AG08395 (cell line): ENCODE measurements at places on chromosomes 12 and 14.

- DNase-seq: no peak
Measured at GRCh38 chr12:22800332-22800731, 175.4 kb downstream of the ETNK1 start.

- no peak for DNase-seq
Measured at GRCh38 chr14:60946773-60947172, 34.1 kb downstream of the TRMT5 start.

DNA sequence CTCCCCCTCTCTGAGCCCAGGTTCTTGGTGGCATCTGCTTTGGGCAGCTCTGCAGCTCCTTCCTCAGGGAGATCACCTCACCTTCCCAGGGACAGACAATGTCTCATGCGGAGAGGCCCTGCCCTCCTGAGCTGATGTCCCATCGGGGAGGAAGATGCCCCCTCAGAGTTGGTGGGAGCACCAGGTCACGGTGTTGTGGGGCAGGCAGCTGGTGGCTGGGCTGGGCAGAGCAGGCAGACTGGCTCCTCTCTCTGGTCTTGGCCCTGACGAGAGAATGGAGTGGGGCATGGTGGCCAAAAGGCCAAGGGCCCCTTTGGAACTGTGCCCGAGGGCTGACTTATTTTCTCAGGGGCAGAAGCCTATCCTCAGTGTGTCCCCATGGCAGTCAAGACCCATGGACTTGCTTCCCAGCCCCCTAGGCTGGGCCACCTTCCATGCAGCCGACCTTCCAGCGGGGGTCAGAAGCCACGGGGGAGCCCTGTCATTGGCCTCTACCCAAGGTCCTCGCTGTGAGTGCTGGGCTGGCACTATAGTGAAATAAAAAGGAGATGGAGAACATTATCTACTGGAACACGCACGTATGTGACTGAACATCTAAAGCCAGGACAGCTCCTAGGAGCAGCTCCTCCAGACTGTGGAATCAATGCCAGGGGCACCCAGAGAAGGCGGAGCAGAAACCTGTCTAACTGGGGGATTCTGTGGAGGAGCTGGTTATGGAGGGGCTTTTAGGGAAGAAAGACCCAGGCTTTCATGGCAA, 21.9 kb downstream of the PPP2R5C start:
- DNase-seq: no peak

DNA sequence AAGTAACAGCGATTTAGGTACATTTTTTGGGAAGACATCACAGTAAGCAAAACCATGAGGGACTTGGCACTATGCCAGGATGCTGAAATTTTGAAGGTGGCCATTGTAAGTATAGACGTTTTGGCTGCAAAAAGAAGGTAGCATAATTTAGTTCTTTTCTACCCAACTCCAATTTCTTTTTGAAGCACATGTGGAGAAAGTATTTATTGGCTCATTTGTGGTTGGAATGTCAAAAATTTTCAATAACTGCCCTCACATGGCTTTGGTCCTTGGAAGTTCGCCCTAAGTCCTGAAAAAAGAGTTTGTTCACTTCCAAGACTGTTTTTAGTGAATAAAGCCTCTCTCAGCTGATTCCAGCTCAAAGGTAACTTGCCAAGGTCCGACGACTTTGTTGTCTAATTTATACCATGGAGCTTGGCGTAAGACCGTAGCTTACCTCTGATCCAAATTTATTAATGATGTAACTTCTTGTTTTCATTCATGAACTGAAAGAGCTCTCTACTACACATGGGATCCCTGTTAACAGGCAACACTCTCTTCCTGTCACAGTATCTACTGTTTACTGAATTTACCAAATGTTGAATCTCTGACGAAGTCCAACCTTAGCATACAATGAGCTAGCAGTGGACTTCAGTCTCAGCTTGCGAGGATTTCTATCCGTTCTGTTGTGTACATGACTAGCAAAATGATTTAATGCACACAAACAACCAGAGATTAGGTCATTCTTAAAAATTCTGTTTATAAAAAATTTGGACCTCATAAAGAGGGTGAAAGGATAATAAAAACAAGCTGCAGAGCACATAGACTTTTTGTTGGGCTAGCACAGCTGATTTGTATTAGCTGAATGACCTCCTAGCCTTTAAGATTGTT, 49.0 kb downstream of the MSRB3 start:
- DNase-seq: peak; percentile 53

DNA sequence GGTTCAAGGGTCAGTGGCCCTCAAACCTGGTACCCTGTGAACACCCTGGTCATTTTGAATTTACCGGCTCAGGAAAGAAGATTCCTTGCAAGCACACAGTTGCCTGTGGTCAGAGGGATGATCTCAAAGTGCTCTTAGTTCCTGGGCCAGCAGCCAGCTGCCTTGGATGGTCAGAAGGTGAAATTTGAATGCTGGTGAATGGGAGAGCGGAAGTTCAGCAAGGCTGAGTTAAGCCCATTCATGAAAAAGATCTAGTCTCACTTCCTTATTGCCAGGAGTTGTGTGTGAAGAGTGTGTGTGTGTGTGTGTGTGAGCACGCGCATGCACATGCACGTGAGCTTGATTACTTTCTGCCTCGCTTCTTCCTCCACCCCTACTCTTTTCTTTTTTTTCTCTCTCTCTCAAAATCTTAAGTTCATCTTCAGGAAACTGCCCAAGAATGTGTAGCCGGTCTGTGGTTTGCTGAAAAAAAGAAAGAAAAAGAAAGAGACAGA, 155.5 kb upstream of the CCND2 start:
- no peak for DNase-seq

- peak; percentile 37 for DNase-seq
Measured at GRCh38 chr14:65709576-65709975, 297.0 kb downstream of the FUT8 start.

DNA sequence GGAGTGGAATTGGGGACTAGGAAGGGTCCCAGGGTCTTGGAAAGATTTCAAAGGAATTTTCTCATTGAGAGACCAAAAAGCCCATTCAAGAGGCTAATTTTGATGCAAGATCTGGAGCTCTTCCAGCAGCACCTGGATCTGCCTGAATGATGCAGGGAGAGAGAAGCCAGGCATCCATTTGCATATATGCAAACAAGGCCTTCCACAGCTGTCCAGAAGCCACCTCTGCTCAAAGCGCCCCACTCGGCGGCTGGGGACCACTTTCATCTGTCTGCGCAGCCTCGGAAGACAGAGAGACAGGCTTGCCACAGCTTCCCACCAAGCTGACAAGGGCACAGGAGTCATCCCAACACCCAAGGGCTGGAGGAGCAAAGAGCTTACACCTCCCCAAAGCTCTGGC, 295.6 kb downstream of the DPF3 start:
- no peak for DNase-seq

GRCh38 chr12:113332688-113333417, 2.1 kb downstream of the SLC8B1 start:
- DNase-seq: no peak

DNA sequence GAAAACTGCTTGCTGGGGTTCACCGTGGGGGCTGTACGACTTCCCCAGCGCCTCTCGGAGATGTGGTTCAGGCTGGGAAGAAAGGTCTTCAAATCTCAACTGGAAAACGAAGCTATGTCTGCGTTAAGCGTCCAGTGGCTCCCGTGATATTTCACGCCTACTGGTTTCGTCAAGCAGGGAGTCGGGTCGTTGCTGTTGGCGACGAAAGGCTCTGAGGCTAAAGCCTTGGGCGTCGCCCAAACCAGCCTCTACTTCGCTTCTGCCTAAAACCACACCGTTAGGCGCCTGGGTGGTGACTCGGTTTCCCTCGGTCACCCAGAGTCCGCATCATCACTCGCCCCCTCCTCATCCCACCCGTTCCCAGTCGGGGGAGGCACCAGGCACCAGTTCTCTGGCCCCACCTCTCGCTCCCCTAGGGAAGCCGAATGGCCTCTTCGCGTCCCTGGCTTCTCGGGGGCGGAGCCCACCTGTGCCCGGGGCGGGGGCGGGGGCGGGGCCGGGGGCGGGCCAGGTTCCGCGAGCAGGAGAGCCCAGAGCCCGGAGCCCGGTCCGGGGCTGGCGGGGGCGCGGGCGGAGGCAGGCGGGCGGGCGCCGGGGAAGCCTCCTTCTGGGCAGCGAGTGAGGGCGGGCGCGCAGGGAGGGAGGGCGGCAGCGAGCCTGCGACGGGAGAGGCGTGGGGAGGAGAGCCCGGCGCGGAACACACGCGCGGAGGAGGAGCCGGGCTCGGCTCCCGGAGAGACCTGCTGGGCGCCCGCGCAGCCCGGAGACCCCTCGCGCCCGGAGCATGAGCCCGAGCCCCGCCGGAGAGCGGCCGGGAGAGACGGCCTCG, at the start of gene B4GALNT3:
Gene B4GALNT3, plus strand, starts transcription at position 510 of the 829 bp plus-strand sequence. CDS start 438 bp downstream, outside the sequence.
- DNase-seq: peak; percentile 40

DNA sequence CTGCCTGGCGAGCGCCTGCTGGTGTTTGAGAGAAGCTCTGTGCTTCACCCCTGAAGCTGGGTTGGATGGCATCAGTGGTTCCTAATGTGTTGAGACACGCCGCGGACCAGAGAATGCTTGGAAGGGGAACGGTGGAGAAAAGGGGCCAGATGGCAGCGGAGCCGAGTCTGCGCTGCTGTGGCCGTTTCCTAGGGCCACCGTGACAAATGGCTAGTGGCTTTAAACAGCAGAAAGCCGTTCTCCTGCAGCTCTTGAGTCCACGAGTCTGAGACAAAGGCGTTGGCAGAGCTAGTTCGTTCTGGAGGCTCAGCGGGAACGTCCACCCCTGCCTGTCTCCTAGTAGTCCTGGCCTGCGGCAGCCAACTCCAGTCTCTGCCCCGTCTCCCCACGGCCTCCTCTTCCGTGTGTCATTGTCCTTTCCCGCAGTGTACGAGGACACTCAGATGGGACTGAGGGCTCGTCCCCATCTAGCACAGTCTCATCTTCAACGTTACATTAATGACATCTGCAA, 103.6 kb downstream of the ADGRD1 start:
- DNase-seq: no peak

DNA sequence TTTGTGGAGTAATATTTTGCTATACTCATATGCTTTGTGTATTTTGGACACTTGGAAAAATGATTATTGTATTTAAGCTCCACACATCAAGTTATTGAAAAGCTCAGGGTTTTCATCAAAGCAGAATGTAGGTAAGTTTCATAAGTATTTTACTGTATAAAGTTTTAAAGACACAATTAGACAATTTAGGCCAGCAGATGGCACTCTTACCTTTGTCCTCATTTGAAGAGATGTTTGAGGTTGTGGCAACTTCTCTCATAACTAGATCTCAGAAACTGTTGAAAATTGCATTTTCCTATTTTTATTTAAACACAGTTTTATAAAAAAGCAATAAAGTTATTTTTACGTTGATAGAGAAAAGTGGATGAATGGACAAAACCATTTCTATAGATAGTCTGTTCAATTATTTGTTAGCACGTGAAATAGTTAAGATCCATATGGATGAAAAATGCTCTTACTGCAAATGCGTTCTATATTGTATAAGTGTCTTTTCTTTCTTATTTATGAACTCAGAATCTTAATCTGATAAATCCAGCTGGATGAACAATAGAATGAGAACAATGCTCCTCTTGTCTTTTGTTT, 300.0 kb downstream of the AEBP2 start:
- peak; percentile 54 for DNase-seq

- DNase-seq: no peak
Measured at GRCh38 chr14:94244182-94244581, 48.9 kb downstream of the SERPINA10 start.

- no peak for DNase-seq
Measured at GRCh38 chr12:57216014-57216911, at the start of gene NXPH4. TSS of gene NXPH4 (plus strand) at chr12:57216794. CDS start at chr12:57216970, 176 bp downstream.

- peak; percentile 93 for DNase-seq
Measured at GRCh38 chr14:50060871-50061663, 55.3 kb downstream of the VCPKMT start.

DNA sequence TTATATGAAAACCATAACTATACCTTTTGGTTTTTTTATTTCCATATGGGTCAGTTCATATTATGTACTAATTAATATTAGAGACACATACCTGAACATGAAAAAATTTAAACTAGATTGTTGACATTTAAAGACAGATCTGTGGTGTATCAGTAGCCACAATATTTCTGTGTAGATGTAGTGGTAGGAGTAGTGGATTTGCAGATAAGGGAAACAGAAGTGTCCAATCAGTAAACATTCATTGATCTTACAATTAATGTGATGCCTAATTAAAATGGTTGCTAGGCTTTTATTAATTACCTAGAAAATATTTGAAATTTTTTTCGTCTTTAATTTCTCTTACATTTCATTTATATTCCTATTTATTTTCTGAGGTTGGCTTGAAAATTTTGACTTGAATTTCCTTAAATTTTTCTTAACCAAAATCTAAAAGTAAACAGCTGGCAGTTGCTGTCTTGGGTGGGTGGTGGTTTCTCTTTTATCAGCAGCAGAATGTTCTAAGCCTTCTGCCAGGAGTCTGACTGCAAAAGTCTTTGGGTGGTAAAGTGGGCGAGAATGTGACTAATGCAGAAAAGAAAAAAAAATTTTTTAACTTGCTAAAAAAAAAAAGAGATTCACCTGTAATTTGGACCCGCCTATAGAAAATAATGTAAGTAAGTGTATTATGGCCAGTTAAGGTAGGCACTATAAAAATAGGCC, 2.4 kb downstream of the FGFR1OP2 start:
- DNase-seq: no peak

GRCh38 chr12:21642707-21643389, 14.8 kb downstream of the LDHB start:
- no peak for DNase-seq

DNA sequence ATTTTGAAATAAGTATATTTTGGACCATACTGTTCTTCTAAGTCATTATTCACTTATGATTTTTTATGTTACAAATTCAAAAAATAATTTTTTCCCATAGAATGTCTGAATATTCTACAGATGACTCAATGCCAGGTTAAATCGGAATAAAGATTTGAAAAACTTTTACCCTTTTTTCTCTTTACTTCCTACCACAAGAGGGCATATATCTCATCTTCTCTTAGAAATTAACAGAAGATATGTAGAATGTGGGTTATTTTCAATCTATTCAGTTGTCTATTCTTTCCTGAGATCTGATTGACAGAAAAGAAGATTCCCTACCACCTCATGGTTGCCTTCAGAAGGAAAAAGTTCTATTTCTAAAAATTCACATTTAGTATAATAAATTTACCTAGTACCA, 53.0 kb upstream of the KITLG start:
- no peak for DNase-seq

DNA sequence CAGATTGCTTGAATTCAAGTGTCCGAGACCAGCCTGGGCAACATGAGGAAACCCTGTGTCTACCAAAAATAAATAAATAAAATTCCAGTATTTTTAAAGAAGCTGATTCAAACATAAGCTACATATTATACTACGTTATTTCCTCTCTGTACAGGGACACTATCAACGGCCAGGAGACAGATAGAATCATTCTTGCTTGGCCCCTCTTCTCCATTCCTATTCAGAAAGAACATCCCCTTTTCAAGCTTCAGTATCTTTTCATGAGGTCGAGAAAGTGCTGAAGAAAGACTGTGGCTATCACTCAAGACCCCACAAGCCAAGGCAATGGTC, 314 bp upstream of the DHRS7 start:
- no peak for DNase-seq

DNA sequence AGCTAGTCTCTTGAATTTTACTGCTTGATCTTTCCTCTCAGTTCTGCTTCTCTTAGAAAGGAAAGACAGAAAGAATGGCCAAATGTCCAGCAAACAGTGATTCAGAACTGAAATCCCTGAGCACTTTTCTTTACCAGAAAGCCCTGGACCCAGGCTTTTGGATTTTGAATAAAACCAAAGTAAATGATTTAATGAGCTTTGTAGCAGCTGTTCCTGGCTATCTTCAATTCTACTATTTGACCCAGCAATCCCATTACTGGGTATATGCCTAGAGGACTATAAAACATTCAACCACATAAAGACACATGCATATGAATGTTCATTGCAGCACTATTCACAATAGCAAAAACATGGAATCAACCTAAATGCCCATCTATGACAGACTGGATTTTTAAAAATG, 187.2 kb downstream of the PRKD1 start:
- no peak for DNase-seq

GRCh38 chr12:50695961-50696360, 67.9 kb upstream of the ATF1 start:
- DNase-seq: no peak
